H1 (cell line): ENCODE measurements at places on chromosomes 4 and X.

GRCh38 chr4:139457318-139457717 lies 3.4 kb downstream of the RAB33B start:
- DNase-seq, result no peak

DNA sequence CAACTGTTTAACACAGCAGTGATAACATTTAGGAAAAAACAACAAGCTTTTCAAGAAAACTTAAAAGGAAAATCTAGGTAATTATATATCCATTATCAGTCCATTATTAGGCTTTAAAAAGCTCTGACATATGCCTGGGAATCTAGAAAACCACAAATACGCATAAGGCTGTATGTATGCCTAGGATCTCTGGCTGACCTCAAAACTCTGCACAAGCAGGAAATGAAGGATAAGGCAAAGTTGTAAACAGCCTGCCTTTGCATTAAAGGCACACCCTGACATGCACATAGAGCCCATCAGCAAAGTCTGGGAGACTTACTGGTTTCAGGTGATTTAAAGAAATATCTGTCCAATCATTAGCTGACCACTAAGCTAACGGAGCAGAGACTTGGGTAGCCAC lies 14.0 kb downstream of the TIMP1 start:
- no peak for DNase-seq

- no peak for DNase-seq
Measured at GRCh38 chrX:156001001-156001666, 3.6 kb downstream of the IL9R start.

DNA sequence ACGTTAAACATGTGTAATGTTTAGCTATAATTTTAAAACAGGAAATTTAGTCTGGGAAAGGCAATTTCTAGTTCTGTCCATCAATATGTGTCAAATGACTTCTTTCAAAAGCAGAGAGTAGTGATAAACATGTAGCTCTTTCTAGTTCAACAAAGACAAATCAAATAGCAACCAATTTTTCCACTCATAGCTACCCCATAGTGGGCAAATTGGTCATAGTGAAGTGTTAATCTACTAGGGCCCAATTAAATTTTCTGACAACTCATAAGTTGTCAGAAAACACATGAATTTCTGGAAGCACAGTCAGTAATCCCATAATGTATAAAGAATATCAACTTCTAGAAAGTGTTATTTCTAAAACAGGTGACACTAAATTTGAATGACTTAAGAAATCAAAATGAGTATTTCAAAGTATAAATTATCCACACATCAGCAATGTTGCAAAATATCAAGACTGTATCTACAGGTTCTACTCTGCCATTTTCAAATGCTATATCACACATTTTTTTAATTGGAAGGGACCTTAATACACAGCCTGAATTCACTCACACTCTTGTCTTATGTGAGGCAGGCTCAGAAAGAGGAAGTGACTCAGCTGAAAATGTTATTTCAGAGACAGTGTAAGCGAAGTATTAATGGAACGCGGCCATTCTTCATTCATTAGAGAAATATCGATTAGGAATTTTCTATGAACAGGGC lies 7.7 kb downstream of the OCIAD2 start:
- no peak for DNase-seq

DNA sequence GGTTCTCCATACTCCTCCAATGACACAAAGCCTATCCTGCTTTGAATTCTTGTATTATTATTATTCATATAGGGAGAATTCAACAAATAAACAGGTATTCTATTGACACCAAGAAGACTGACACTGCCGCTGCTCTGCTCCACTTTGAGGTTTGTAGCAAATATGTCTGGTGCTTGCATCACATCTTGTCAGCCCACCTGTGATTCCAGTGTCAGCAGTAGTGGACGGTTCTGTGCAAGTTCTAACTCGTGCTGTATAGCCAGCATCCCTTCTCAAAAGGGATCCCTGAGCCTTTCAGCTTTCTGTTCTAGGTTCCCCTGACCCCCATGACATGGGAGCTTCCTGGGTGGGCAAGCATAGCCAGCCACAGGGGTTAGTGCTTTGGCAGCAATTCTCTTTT lies 296.0 kb upstream of the FTHL17 start:
- DNase-seq, result no peak

GRCh38 chrX:49840679-49841078 lies 11.6 kb downstream of the PAGE4 start:
- DNase-seq, result peak; percentile 17

DNA sequence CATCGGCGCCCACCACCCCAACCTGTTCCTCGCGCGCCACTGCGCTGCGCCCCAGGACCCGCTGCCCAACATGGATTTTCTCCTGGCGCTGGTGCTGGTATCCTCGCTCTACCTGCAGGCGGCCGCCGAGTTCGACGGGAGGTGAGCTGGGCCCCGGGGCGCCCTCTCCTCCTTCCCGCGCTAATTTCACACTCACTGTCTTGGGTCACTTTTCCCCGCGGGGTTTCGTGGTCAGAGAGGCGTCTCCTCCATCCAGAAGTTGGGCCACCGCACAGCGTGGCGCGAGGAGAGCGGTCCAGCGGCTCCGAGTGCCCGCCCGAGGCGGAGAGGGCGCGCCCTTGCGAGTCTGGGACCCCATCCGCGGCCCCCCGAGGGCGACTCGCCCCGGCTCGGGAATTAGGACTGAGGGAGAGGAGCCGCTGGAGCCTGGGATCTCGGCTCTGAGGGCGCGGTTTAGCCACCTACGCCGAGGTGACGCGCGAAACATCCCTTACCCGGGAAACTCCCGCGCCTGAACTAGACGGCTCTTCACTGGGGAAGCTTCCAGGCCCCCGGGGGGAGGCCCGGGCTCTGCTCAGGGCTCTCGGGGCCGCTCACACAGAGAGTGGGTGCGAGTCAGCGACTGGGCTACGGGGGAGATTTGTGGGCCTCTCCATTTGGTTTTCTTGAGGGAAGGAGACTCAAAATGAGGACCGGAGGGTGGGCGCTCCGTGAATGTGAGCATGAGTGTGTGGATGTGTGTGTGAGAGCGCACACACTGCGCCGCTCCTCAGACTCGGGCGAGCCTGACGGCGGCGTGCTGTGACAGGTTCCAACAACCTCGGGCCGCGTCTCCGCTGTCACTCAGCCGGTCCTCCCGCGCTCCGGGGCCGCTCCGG lies 551 bp downstream of the NPNT start:
- DNase-seq, result peak; percentile 69
